Dermis microvascular lymphatic vessel endothelial cell (primary cell): ENCODE measurements at places on chromosomes 5 and 9. TPM values are rescaled to one million over a fixed set of nuclear protein-coding genes. Genes with fewer than 3 reads are reported as not detected.

DNA sequence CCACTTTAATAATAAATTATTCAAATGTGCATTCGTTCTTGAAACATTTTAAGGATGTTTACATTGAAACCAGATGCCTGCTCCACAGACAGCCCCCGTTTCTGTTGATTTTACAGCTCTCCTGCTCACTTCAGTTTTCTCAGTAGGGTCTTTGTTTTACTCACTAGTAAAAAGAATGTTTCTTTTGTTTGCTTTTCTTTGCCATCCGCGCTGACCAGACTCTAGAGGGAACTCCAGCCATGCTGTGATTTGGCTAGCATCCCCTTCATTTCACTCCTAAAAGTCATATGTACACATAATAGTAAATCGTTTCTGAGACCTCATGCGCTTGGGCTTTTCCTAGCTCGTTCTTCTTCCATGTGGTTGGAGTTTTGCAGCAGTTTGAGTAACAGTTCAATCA, 28.7 kb upstream of the PALM2AKAP2 start:
- no peak for DNase-seq

DNA sequence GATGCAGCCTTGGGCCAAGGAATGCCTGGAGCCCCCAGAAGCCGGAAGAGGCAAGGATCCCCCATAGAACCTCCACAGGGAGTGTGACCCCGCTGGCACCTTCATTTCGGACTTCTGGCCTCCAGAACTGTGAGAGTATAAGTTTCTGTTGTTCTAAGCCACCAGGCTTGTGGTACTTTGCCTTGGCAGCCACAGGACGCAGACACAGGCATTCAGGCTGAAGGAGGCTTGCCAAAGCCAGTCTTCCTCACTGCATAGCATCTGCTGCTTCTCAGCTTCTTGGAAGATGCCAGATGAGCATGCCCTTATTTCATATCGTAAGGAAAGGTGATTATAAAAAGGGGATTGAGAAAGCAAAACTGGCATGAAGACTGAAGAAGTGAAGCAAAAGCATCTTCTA, 61.1 kb upstream of the TAS2R1 start:
- no peak for DNase-seq

- peak; percentile 17 for DNase-seq
Measured at GRCh38 chr9:7756088-7756487, 43.5 kb downstream of the DMAC1 start.

- DNase-seq: peak; percentile 67
Measured at GRCh38 chr5:159515909-159516415, 185.7 kb upstream of the IL12B start.

DNA sequence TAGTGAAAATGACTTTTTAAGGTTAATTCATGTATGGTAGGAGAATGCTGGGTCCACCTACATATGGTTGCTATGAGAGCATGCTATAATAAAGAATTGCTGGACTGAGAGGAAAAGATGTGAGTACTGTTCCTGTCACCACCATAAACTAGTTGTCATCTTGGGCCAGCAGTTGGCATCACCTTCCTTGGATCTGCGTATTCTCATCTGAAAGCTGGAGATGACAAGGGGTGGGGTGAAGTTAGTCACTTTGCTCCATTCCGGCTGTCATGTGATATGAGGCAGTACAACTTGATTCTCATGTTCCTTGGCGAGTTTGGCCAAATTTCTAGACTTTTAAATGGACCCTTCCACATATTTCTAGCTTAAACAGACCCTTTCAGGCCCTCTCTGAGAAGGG, 33.3 kb downstream of the PIP5K1B start:
- DNase-seq: no peak

DNA sequence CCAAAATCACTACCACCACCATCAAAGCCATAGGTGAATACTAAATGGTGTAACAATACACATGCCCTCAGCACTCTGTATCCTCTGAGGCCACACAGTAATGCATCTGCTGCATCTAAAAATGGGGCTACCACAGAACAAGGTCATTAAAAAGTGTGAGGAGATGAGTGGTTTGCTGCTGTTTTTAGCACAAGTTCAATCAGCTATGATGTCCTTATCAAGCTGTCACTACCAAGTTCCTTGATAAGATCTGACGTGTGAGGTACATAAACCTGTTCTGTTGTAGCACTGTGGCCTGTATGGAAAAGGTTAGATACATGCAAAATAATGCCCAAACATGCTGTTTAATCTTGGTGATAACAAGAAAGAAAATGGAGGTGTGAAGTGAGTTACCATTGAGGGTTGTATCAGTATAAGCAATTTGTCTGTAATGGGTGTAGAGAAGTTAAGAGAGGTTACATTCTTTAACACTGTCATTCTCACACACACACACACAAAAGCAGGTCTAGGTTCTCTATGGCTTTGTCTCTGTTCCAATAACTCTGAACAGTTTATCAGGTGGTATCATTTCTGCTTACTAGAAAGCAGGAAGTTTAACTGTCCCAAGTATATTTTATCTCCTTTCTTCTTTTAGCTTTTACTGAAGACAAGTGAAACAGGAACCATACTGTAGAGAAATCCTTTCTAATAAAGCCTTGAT, 252.9 kb downstream of the CWC27 start:
- DNase-seq: no peak

DNA sequence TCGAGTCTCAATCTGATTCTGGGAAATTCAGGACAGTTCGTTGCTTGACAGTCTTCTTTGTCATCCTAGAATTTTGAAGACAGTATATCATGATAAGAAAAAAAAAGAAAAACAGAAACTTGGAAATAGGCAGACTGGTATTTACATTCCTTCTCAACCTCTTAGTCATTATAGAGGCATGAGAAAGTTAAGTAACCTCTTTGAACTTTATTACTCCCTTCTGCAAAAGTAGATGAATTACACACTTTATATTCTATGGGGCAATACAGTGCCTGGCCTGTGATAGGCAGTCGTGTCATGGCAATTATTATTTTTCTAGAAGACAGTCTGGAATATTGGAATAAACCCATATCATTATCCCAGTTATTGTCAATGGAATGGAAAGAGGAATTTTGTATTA, 828.9 kb downstream of the TLR4 start:
- no peak for DNase-seq

DNA sequence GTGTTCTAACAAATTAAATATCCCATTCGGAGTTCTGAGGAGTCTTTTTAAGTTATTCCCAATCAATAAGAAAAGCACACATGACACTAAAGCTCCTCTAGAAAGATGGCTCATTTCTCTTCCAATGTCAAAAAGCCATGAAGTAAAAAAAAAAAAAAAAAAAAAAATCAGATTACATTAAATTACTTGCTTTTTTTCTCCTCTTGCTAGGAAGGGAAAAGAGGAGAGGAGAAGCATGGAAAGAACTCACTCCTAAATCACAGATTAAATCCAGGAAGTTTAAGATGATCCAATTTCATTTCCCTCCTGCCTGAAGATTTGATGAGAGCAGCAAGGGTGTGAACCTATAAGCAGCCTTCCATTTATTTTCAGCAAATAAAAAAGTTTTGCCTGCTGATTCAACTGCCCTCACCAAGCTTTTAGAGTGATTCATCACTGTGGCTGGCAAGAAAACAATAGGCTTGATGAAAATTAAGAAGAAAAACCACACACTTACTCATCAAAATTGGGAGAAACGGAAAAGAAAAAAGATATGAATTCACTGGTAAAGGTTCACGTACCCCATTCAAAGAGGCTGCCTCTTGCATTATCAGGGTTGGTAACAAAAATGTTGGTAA, 19.7 kb downstream of the MYO10 start:
- peak; percentile 92 for DNase-seq

DNA sequence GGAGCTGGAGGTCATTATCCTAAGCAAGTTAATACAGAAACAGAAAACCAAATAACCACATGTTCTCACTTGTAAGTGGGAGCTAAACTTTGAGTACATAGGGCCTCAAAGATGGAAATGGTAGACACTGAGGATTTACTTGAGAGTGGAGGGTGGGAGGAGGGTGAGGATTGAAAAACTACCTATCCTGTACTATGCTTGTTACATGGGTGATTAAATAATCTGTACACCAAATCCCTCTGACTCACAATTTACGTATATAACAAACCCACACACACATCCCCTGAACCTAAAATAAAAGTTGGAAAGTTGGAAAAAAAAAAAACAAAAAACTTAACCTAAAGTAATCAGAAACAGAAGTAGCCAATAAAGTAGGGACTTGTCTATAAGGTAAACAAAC, 48.8 kb upstream of the LARP1 start:
- no peak for DNase-seq

DNA sequence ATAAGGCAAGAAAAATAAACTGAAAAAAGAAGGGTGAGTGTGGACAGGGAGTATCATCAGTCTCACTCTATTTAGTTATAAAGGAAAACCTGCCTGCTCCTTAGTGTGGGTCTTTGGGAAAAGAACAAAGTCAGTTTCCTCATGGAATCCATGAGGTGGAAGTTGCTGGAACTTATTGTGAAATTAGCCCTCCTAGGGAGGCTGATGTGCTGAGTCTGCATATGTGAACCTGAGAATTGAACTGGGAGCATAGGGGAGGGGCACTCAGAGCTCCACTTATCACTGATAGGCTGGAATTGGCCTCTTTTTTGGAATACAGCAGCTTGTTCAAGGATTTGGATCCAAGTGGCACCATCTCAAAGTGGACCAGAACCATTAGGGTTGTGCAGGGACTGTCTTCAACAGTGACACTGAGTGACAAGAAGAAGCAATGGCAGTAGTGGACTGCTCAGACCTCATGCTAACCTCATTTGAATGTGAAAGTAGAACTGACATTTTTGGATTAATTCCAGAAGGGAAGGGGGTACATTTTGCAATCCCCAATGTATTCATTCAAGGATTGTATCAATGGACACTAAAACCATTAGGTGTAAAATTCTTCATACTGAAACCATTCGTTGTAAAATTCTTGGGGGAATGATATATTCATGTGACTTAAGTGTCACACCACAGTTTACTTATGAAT, 103.6 kb upstream of the KLF9 start:
- DNase-seq: no peak

GRCh38 chr5:174532455-174533453, 191.6 kb upstream of the MSX2 start:
- peak; percentile 14 for DNase-seq

- no peak for DNase-seq
Measured at GRCh38 chr5:133916479-133916878, 51.9 kb downstream of the C5orf15 start.

Gene ZDHHC11
- total RNA-seq: 0.26 and 1.5 TPM in 2 replicates

Gene BASP1
- 1.3 and 2.4 TPM in 2 replicates for total RNA-seq

Gene SHOC1
- not detected in 2 replicates for total RNA-seq

Gene PCDHGB4
- 6.4 and 10.6 TPM in 2 replicates for total RNA-seq

Gene GARIN3
- not detected in 2 replicates for total RNA-seq

Gene PDLIM4
- 20.7 and 26.7 TPM in 2 replicates for total RNA-seq

Gene SLCO6A1
- not detected in 2 replicates for total RNA-seq

Gene SLC27A4
- 19.9 and 29.8 TPM in 2 replicates for total RNA-seq

Gene FGF10
- not detected in 2 replicates for total RNA-seq
